Body of pancreas (tissue), 4 donors: ENCODE measurements at places on chromosomes 2 and 18.

DNA sequence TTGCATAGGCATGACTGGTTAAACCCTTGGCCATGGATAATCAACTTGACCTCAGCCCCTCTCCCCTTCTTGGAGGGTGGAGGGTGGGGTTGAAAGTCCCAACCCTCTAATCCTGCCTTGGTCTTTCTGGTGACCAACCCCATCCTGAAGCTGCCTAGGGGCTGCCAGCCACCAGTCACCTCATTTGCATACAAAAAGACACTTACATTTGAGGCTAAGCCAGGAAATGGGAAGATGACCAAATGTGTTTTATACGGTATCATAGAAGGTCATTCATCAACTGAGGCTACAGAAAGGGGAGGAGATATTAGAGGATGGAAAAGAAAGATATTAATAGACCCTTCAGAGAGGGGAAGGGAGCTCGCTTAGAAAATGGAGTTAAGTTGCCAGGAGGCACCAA lies 96.8 kb downstream of the NCK2 start:
- no peaks in the 10 kb centered on the region for H3K27me3 ChIP-seq
- H3K4me1 ChIP-seq: peaks cover 36% of the 10 kb centered on the region
- no peak overlapping the region for H3K27ac ChIP-seq
- no peak overlapping the region for H3K4me3 ChIP-seq
- DNase-seq: no peak
- no peaks in the 10 kb centered on the region for H3K36me3 ChIP-seq

DNA sequence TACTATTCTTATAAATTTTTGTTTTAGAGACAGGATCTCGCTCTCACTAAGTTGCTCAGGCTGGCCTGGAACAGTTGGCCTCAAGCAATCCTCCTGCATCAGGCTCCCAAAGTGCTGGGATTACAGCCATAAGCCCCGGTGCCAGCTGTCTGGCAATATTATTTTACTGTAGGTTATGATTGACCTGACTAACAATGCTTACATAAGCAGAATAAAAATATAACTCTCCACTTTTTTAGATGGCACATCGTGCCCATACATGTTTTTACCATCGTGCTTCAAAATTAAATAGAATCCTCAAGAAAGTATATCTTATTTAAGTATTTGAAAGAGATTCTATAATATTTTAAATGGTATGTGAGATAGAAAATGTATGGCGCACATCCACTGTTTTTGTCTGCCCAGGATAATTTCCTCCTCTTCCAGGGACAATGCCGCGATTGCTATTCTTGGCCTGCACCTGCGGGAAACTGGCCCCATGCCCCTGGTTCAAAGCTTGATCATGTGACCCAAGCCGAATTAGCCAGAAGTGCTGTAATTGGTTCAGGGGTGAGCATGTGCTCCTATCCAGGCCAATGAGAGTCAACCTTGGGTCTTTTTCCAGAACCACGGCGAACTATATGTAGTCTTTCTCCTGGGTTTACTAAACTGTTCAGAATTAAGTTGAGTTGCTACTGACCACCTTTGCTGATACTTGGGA lies 38.3 kb upstream of the GREB1L start:
- DNase-seq: no peak
- no peak overlapping the region for H3K4me3 ChIP-seq
- no peak overlapping the region for H3K27ac ChIP-seq
- no peaks in the 10 kb centered on the region for H3K36me3 ChIP-seq
- no peaks in the 10 kb centered on the region for H3K4me1 ChIP-seq
- H3K27me3 ChIP-seq: no peaks in the 10 kb centered on the region

DNA sequence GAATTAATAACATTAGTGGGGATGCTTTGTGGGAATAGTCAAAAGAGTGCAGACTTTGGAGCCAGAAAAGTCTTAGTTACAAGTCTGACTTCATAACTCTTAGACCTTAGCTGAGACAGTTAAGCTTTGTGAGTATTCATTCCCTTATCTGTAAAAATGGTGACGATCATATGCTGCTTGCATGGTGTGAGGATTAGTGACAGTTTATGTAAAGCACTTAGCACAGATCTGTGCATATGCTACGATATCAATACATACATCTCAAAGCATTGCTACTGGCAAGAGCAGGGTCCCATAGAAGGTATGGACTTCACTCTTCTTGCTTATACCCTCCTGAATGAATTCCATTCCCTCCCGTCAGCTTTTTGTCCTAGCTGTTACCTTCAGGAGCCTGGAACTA lies 56.7 kb upstream of the LYPD6B start:
- DNase-seq: no peak
- no peaks in the 10 kb centered on the region for H3K27me3 ChIP-seq
- H3K36me3 ChIP-seq: no peaks in the 10 kb centered on the region
- no peak overlapping the region for H3K4me3 ChIP-seq

DNA sequence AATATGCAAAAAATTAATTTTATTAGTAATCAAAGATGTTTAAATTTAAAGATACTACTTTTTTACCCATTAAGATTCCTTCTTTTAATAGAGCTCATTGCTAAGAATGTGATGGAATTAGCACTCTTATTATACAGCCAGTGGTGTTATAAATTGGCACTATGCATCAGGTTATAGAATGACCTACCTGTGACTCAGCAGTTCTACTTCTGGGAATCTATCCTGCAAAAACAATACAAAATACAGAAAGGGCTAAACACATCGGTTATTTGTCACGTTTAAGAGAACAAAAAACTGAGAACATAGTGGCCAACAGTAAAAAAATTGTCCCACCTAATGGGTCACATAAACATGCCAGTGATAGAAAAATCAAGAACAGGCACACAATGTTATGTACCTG lies 9.4 kb upstream of the ADD2 start:
- no peak overlapping the region for H3K27ac ChIP-seq
- no peaks in the 10 kb centered on the region for H3K36me3 ChIP-seq
- no peaks in the 10 kb centered on the region for H3K27me3 ChIP-seq
- H3K4me3 ChIP-seq: no peak overlapping the region
- no peak for DNase-seq

GRCh38 chr2:106274668-106275067 lies 80.6 kb upstream of the UXS1 start:
- DNase-seq: no peak
- peaks cover 8% of the 10 kb centered on the region for H3K4me1 ChIP-seq
- H3K4me3 ChIP-seq: no peak overlapping the region
- H3K36me3 ChIP-seq: no peaks in the 10 kb centered on the region
- H3K27me3 ChIP-seq: no peaks in the 10 kb centered on the region
- no peak overlapping the region for H3K27ac ChIP-seq

GRCh38 chr2:172578860-172579512 lies 23.1 kb downstream of the PDK1 start:
- DNase-seq: no peak
- H3K27ac ChIP-seq: no peak overlapping the region
- no peak overlapping the region for H3K4me3 ChIP-seq
- no peaks in the 10 kb centered on the region for H3K36me3 ChIP-seq
- no peaks in the 10 kb centered on the region for H3K4me1 ChIP-seq

- H3K27me3 ChIP-seq: no peaks in the 10 kb centered on the region
- no peak overlapping the region for H3K27ac ChIP-seq
- no peaks in the 10 kb centered on the region for H3K36me3 ChIP-seq
- DNase-seq: no peak
- H3K4me3 ChIP-seq: no peak overlapping the region
These were observed 36.5 kb downstream of the STPG4 start for GRCh38 chr2:47118581-47118980.

DNA sequence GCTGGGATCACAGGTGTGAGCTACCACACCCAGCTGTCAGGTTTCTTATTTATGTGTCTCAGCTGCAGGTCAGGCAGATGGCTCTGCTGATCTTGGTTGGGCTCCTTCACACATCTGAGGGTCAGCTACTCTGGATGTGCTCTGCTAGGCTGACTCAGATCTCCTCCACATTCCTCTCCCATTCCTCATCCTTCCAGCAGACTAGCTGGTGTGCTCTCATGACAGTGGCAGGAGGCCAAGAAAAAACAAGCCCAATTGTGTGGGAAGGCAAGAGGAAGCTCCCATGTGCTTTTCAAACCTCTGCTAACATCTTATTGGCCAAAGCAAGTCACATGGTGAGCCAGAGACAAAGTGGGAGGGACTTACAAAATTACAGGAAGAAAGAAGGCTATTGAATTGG lies 11.7 kb upstream of the MSH6 start:
- no peaks in the 10 kb centered on the region for H3K36me3 ChIP-seq
- H3K4me3 ChIP-seq: no peak overlapping the region
- H3K27ac ChIP-seq: no peak overlapping the region
- no peak for DNase-seq
- H3K27me3 ChIP-seq: no peaks in the 10 kb centered on the region
- H3K4me1 ChIP-seq: peaks cover 4% of the 10 kb centered on the region

GRCh38 chr18:22159014-22159413 lies 10.4 kb upstream of the GATA6 start:
- H3K4me1 ChIP-seq: peaks cover 12% of the 10 kb centered on the region
- no peak for DNase-seq
- H3K27ac ChIP-seq: no peak overlapping the region
- no peaks in the 10 kb centered on the region for H3K36me3 ChIP-seq
- no peak overlapping the region for H3K4me3 ChIP-seq

DNA sequence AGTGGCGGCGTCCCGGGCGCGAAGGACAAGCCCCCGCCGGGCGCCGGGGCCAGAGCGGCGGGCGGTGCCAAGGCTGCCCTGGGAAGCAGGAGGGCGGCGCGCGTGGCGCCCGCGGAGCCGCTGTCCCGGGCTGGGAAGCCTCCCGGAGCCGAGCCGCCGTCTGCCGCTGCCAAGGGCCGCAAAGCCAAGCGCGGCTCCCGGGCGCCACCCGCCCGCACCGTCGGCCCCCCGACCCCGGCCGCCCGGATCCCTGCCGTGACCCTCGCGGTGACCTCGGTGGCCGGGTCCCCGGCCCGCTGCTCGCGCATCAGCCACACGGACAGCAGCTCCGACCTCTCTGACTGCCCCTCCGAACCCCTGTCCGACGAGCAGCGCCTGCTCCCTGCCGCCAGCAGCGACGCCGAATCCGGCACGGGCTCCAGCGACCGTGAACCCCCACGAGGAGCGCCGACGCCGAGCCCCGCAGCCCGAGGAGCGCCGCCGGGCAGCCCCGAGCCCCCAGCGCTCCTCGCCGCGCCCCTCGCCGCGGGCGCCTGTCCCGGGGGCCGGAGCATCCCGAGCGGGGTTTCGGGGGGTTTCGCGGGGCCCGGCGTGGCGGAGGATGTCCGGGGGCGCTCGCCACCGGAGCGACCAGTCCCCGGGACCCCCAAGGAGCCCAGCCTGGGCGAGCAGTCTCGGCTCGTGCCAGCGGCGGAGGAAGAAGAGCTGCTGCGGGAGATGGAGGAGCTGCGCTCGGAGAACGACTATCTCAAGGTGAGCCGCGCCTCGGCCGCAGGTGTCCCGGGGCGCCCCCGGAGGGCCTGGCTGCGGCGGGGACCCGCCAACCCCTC lies 820 bp downstream of the MTCL1 start:
- H3K36me3 ChIP-seq: no peaks in the 10 kb centered on the region
- peak; percentile 27 for DNase-seq
- peaks cover 37% of the 10 kb centered on the region for H3K4me1 ChIP-seq
- no peak overlapping the region for H3K4me3 ChIP-seq
- no peaks in the 10 kb centered on the region for H3K27me3 ChIP-seq

DNA sequence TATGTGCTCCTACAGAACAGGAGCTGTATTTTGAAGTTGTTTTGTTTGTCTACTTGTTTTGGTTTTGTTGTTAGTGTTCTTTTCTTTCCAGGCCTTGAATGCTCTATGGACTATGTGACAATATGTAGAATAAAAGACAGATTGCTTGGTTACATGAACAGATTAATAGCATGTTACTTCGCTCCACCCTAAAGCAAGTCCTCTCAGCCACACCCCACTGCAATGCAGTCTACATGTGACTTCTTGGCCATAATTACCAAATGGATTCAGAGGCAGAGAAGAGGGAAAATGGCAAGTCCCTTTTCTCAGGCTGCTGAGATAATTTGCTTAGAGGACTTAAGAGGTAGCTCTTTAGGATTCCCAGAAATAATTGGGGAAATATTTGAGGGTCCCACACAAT lies 123.2 kb upstream of the CYP1B1 start:
- DNase-seq: no peak
- H3K36me3 ChIP-seq: no peaks in the 10 kb centered on the region
- H3K27ac ChIP-seq: no peak overlapping the region
- H3K4me3 ChIP-seq: no peak overlapping the region

DNA sequence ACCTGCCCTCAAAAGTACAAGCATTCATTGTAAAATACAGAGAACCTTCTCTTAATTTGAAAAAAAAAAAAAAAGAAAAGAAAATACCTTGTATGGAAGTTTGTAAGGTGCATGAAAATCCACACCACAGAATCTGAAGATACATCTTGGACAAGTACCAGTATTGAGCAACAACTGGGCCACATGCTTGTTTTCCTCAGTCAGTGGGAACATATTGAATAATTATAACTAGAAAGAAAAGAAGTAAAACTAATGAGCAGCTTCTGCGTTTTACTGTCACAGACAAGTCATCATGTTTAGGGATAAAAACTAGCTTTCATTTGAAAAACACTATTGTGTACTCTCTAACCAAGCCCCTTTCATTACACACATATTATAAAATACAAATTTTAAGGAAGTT lies 5.8 kb upstream of the PEX13 start:
- peak overlapping the region; percentile 30 for H3K27ac ChIP-seq
- H3K4me1 ChIP-seq: peaks cover 49% of the 10 kb centered on the region
- DNase-seq: peak; percentile 35
- no peak overlapping the region for H3K4me3 ChIP-seq

DNA sequence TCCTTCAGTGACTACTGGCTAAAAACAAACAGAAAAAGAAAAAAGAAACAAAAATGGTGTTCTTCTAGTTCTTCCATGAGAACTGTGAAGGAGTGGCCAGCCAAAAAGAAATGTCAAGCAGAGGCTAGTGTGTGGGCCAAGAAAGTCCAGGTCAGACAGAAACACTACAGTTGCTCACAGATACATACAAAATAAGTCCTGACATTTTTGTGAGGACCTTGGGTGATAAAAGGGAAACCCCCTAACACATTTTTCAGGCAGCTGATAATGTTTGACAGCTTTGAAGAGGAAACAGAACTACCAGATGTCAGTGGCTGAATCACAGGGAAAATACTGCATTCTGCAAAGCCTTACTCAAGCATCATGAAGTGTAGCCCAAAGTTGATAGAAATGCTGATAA lies 28.1 kb downstream of the ARHGAP25 start:
- H3K4me1 ChIP-seq: peaks cover 11% of the 10 kb centered on the region
- H3K27me3 ChIP-seq: no peaks in the 10 kb centered on the region
- H3K27ac ChIP-seq: no peak overlapping the region
- no peak for DNase-seq
- no peak overlapping the region for H3K4me3 ChIP-seq
